ENCODE measurements at places on chromosomes 1 and 21.

DNA sequence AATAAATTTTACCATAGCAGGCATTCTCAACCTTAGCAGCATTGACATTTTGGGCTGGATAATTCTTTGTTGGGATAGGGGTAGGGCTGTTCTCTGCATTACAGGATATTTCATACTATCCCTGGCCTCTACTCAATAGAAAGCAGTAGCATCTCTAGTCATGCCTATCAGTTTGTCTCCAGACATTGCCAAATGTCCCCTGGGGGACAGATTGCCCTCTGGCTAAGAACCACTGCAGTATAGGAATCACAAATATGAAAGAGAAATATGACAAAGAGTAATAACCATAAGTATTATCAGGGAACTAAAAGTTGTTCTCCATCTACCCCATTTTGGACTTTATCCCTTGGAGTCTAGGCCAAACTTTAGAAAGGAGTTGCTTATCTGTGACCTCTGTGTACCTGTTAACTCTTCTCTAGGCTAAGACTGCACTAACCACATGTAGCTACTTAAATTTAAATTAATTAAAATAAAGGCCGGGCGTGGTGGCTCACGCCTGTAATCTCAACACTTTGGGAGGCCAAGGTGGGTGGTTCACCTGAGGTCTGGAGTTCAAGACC lies 76.1 kb downstream of the AGO3 start:
- H3K36me3 ChIP-seq, result peaks cover 6% of the 10 kb centered on the region
- no peak for DNase-seq
- no peaks in the 10 kb centered on the region for H3K27me3 ChIP-seq
- H3K4me1 ChIP-seq, result no peaks in the 10 kb centered on the region

GRCh38 chr1:32939655-32940371 lies 24.8 kb downstream of the RNF19B start:
- H3K27ac ChIP-seq, result peak overlapping the region; percentile 14
- no peaks in the 10 kb centered on the region for H3K27me3 ChIP-seq
- peaks cover 65% of the 10 kb centered on the region for H3K36me3 ChIP-seq
- DNase-seq, result peak; percentile 66
- H3K4me3 ChIP-seq, result no peak overlapping the region

- no peak overlapping the region for H3K4me3 ChIP-seq
- DNase-seq, result no peak
- H3K36me3 ChIP-seq, result no peaks in the 10 kb centered on the region
These were observed 16.1 kb upstream of the CCDC27 start for GRCh38 chr1:3736131-3736561.

- H3K36me3 ChIP-seq, result no peaks in the 10 kb centered on the region
- DNase-seq, result no peak
- no peaks in the 10 kb centered on the region for H3K4me1 ChIP-seq
- no peaks in the 10 kb centered on the region for H3K27me3 ChIP-seq
- H3K27ac ChIP-seq, result no peak overlapping the region
These were observed 402.9 kb downstream of the TGFB2 start for GRCh38 chr1:218748071-218748470.

DNA sequence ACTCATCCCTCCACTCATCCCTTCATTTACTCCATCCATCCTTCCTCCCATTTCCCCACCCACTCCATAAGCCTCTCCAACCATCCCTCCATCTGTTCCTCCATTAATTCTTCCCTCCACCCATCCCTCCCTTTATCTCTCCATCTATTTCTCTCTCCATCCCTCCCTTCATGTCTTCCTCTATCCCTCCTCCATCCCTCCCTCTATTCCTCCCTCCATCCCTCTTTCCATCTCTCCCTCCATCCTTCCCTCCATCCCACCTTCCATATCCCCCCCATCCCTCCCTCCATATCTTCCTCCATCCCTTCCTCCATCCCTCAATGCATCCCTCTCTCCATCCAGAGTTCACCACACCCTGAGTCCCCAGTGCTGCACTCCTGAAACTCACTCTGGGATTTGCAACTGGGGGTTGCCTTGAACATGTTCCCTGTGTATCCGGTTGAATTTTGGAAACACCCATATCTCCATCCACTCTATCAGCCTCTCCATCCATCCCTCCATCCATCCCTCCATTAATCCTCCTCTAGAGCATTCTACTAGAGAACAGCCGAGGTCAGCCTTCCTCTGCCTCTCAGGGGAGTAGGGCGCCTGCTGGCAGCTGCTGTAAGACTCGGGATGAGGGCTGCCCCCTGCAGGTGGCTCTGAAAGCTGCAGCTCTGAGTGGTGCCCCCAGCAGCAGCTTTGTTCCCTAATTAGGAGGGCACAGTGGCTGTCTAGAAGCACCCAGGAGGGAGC lies 39.4 kb downstream of the ABCG1 start:
- peak; percentile 63 for DNase-seq
- no peak overlapping the region for H3K4me3 ChIP-seq
- peaks cover 2% of the 10 kb centered on the region for H3K27me3 ChIP-seq
- H3K36me3 ChIP-seq, result no peaks in the 10 kb centered on the region
- no peak overlapping the region for H3K27ac ChIP-seq
- peaks cover 15% of the 10 kb centered on the region for H3K4me1 ChIP-seq

GRCh38 chr1:184025242-184025675 lies 12.3 kb downstream of the COLGALT2 start:
- H3K4me3 ChIP-seq, result no peak overlapping the region
- no peak for DNase-seq
- no peaks in the 10 kb centered on the region for H3K4me1 ChIP-seq

GRCh38 chr21:36539434-36540150 lies 59.7 kb upstream of the CLDN14 start:
- no peak overlapping the region for H3K4me3 ChIP-seq
- peaks cover 9% of the 10 kb centered on the region for H3K27me3 ChIP-seq
- no peaks in the 10 kb centered on the region for H3K4me1 ChIP-seq
- no peak for DNase-seq

DNA sequence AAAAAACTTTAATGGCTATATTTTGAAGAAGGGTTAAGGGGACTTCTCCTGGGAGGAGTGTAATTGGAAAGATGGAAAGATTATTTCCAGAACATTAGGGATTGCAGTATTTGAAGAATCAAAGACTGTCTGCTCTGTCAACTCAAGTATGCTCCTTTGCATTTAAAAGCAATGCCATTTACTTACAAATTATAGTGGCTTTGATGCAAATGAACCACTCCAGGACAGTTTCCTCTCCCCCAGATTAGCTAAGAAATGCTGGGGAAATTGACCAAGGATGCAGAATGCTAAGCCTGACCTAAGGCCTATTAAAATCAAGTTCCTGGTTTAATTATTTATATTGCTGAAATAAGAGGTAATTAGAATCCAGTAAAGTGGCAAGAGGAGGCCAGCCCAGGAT lies 110.5 kb upstream of the CAMK1G start:
- no peak overlapping the region for H3K4me3 ChIP-seq
- no peak for DNase-seq
- H3K36me3 ChIP-seq, result no peaks in the 10 kb centered on the region
- peaks cover 2% of the 10 kb centered on the region for H3K27me3 ChIP-seq

DNA sequence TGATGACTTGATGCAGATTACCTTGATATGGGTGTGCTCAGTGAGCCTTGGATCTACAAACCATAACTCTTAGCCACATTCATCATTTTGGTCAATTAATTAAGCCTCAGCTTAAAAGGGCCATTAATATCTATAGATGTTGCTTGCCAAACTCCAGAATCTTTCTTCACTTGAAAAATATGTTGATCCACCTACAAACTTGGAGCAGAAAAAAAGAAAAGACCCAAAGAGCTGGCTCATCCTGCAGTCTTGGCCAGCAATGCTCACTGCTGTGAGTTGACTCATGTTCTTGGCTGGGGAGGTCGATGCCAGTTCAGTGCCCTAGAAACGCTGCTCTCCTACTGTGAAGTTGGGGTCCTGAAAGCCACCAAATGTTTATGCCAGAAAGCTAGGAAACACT lies 75.4 kb downstream of the DPT start:
- H3K4me1 ChIP-seq, result no peaks in the 10 kb centered on the region
- H3K36me3 ChIP-seq, result no peaks in the 10 kb centered on the region
- no peak overlapping the region for H3K4me3 ChIP-seq
- no peak for DNase-seq
- H3K27me3 ChIP-seq, result peaks cover 28% of the 10 kb centered on the region

DNA sequence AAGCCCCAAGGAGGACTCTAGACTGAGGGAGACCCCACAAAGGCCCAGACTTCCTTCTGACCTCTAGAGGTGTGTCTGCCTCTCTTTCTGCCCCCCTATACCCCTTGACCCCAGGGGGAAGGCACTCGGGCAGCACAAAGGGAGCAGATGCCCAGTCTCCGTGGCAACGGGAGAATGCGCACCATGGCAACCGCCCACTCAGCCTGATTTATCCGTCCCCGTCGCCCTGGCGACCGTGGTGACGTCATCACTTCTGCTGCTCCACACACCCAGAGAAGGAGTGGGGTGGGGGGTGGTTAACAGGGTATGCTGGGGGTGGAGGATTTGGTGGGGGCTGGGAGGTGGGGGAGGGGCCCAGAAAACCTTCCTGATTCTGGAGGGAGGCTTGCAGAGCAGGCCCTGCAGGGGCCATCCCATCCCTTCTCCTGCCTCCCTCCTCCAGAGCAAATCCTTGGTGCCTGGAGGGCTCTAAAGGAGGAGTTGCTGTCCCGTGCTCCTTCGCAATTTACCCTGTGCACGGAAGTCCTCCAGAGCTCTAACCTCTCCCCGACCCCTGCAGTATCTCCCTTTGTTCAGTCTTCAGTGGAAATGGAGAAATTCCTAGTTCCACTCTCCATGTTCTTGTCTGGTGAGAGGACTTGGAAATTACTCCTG lies 6.3 kb downstream of the CELF3 start:
- H3K4me1 ChIP-seq, result no peaks in the 10 kb centered on the region
- no peak for DNase-seq
- H3K27ac ChIP-seq, result no peak overlapping the region
- H3K36me3 ChIP-seq, result no peaks in the 10 kb centered on the region
- H3K4me3 ChIP-seq, result no peak overlapping the region
- H3K27me3 ChIP-seq, result peaks cover 10% of the 10 kb centered on the region

GRCh38 chr1:171212607-171213351 lies 27.7 kb downstream of the FMO2 start:
- H3K36me3 ChIP-seq, result no peaks in the 10 kb centered on the region
- DNase-seq, result no peak
- no peaks in the 10 kb centered on the region for H3K4me1 ChIP-seq
- H3K27me3 ChIP-seq, result peaks cover 5% of the 10 kb centered on the region
- no peak overlapping the region for H3K27ac ChIP-seq

GRCh38 chr1:94383966-94384408 lies 34.2 kb upstream of the ABCD3 start:
- H3K27ac ChIP-seq, result peak overlapping the region; percentile 39
- DNase-seq, result peak; percentile 65
- peak overlapping the region; percentile 47 for H3K4me3 ChIP-seq
- H3K27me3 ChIP-seq, result peaks cover 2% of the 10 kb centered on the region
- H3K4me1 ChIP-seq, result peaks cover 28% of the 10 kb centered on the region

DNA sequence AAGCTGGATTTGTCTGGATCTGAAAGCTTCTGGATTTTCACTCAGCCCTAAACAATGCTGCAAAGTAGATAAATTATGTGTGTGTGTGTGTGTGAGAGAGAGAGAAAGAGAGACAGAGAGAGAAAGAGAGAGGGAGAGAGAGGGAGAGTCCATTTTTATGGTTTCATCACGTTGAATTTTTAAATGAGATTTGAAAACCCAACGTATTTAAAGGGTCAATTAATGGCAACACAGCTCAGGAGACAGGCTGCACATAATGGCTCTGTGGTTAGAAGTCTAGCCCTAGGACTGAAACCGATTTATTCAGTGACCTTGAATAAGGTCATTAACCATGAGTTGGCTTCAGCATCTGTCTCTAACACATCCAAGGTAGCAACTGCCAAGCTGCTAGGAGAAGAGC lies 35.3 kb upstream of the FMN2 start:
- H3K27me3 ChIP-seq, result no peaks in the 10 kb centered on the region
- H3K36me3 ChIP-seq, result no peaks in the 10 kb centered on the region
- no peak for DNase-seq
- no peak overlapping the region for H3K4me3 ChIP-seq

DNA sequence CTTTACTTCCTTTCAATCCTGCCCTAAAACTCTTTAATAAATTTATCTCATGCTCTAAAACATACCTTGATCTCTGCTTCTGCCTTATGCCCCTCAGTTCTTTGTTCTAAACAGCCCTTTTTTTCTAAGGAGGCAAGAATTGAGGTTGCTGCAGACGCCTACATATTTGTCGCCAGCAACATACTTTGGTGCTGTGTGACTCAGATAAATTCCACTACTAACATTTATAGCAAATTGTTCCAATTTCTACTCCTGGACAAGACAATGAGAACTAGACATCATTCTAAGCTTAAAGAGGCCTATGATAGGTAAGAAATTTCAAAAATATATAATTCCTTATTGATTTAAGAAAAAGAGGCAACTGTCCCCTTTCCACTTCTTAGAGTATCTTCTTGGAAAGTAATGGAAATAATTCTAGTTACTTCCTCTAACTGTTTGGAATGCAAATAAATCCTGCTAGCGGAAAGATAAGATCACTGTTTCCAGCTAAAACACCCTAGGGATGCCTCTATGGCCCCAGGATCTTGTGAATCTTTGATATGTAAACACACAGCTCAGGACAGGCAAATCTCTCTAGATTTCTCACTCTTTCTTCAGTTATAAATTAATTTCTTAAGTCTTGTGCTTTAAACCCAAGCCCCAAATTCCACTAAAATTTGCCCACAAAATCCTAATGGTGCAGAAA lies 869.1 kb downstream of the KCNT2 start:
- H3K4me3 ChIP-seq, result no peak overlapping the region
- no peak for DNase-seq
- H3K36me3 ChIP-seq, result no peaks in the 10 kb centered on the region
- no peaks in the 10 kb centered on the region for H3K27me3 ChIP-seq

DNA sequence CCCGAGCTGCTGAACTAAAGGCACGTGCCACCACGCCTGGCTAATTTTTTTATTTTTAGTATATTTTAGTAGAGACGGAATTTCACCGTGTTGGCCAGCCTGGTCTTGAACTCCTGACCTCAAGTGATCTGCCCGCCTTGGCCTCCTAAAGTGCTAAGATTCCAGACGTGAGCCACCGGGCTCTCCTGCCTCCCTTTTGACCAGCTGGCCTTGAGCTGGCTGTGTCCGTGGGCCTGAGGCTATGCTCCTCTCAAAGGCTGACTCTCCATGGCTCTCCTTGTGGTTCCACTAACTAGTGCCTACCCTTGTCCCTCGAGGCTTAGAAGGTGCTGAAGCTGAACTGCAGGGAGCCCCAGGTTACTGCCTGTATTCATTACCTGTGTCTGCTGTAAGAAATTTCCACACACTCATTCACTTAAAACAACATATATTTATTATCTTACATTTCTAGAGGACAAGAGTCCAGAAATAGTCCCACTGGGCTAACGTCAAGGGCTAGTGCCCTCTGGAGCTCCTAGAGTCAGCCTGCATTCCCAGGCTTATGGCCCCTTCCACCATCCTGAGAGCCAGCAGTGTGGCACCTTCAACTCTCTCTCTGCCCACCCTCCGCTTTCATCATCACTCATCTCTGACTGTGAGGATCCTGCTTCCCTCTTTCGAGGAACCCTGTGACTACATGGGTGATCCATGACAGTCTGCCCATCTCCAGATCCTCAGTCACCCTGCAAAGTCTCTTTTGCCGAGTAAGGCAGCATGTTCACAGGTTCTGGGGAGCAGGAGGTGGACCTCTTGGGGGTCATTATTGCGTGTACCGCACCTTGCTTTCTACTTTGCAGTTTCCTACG lies 34.9 kb downstream of the ETS2 start:
- H3K36me3 ChIP-seq, result no peaks in the 10 kb centered on the region
- H3K27ac ChIP-seq, result no peak overlapping the region
- H3K27me3 ChIP-seq, result no peaks in the 10 kb centered on the region
